ENCODE measurements at places on chromosomes 2 and 18.
A peak's percentile ranks its signal among the peaks of the same experiment; 100 is the strongest.

GRCh38 chr2:186968277-186968676 lies 119.3 kb upstream of the ZSWIM2 start:
- no peak for DNase-seq

GRCh38 chr2:177972782-177973181 lies 99.8 kb downstream of the PDE11A start:
- no peak for DNase-seq

DNA sequence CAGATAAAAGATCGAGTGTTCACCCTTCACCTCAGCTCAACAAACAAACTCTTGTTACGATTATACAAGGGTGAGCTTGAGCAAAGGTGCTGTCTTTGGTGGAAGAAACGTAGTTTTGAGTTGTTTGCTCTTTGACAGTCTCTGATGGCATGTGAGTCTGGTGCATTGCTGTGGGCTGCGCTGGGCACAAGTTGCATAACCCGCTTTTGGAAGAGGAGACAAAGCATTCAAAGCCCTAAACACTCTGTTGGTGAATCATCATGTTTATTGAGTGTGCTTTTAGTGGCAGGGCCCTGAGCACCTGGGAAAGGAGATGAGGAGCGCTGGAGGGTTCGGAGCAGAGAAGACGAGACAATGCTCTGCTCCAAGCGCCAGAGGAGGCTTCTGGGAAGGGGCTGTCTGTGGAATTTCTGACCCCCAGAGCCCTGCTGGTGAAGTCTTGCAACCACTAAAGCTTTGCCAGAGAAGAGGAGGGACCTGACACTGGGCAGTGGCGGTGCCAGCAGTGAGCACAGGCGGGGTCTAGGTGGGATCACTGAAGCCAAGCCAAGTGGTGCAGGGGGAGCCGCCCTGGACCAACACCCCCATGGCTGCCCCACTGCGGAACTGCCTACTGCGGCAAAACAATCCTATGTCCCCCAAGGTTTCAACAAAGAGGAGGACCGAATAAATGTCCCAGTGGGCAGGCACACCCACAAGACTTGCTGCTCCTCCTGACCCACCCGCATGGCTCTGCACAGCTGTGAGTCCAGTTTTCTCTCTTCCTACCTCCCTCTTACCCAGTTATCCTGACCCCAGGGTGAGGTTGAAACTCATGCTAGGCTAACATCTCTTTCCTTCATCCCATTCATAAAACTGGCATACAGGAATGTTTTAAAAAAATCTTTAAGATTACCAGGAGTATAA lies 64.0 kb downstream of the TNFRSF11A start:
- no peak for DNase-seq

GRCh38 chr2:180716186-180717180 lies 263.9 kb upstream of the UBE2E3 start:
- DNase-seq = no peak

GRCh38 chr18:42028247-42028832 lies 73.3 kb downstream of the PIK3C3 start:
- DNase-seq = peak; percentile 2

GRCh38 chr2:8154270-8154669 lies 527.6 kb upstream of the ID2 start:
- DNase-seq = no peak

DNA sequence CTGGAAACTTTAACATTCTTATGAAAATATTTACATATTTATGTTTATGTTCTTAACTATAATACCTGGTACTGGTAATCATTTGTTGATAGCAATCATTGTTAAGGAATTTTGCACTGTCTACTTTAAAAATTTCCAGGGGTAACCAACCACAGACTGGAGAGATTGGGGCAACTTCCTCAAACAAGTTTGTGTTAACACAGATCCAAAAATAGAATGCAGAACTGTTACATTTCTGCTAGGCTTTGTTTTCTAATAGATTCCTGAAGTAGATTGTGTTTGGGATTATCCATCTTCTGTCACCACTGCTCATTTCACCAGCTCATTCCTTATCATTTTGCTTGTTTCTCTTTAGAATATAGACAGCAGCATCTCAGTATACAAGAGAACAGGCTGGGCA lies 23.7 kb downstream of the RNF125 start:
- no peak for DNase-seq

Data from stimulated activated CD4-positive, alpha-beta T cell treated with anti-CD3 and anti-CD28 coated beads, TNF-alpha, amount 100 ng/mL, for 1 hour (primary cell).